ENCODE measurements at places on chromosomes 11 and 22. TPM values are rescaled to one million over a fixed set of nuclear protein-coding genes. Genes with fewer than 3 reads are reported as not detected.

The ART5 gene
- 3.2 TPM for total RNA-seq

The OVCH2 gene
- not detected for total RNA-seq

The C11orf52 gene
- total RNA-seq: 1.5 TPM

The THRSP gene
- total RNA-seq: not detected

The KCTD14 gene
- 2.9 TPM for total RNA-seq

The RASL10A gene
- total RNA-seq: not detected

The SLC22A25 gene
- 0.98 TPM for total RNA-seq

The LARGE1 gene
- 29.5 TPM for total RNA-seq

The PNPLA5 gene
- total RNA-seq: not detected

The SCUBE2 gene
- 36.3 TPM for total RNA-seq

The KCNA4 gene
- total RNA-seq: not detected

The INCENP gene
- 39.0 TPM for total RNA-seq

The CBLIF gene
- not detected for total RNA-seq

The CCDC82 gene
- 29.5 TPM for total RNA-seq

The JAM3 gene
- 31.7 TPM for total RNA-seq

The PLA2G3 gene
- total RNA-seq: 6.1 TPM

The ADM gene
- 130 TPM for total RNA-seq

The SHANK3 gene
- 20.4 TPM for total RNA-seq

The DRAP1 gene
- 59.2 TPM for total RNA-seq

The PANX2 gene
- total RNA-seq: 4.2 TPM

The RAB38 gene
- 24.1 TPM for total RNA-seq

The KIF18A gene
- total RNA-seq: 2.5 TPM

The POTEH gene
- total RNA-seq: not detected

The SLC22A12 gene
- total RNA-seq: not detected

The MYEOV gene
- total RNA-seq: 13.3 TPM

The PKNOX2 gene
- total RNA-seq: 3.4 TPM

The DHCR7 gene
- total RNA-seq: 26.8 TPM

The MUC5B gene
- 0.25 TPM for total RNA-seq

The DEUP1 gene
- not detected for total RNA-seq

The APOL1 gene
- 28.5 TPM for total RNA-seq

The SELENOH gene
- total RNA-seq: 120 TPM

The ACRV1 gene
- total RNA-seq: not detected

The CNGA4 gene
- total RNA-seq: not detected

The TNKS1BP1 gene
- total RNA-seq: 159 TPM

The SYT8 gene
- 1.2 TPM for total RNA-seq

The LUZP2 gene
- 0.49 TPM for total RNA-seq

The OSM gene
- total RNA-seq: not detected

The HEPHL1 gene
- 1.7 TPM for total RNA-seq

The MFNG gene
- total RNA-seq: 15.2 TPM
